ENCODE measurements at places on chromosomes 1 and 21.

GRCh38 chr1:67939186-67939743, 106.0 kb upstream of the GNG12 start:
- no peak for DNase-seq

- no peak for DNase-seq
These were observed 367.3 kb downstream of the SMYD3 start for GRCh38 chr1:246139745-246140182.

DNA sequence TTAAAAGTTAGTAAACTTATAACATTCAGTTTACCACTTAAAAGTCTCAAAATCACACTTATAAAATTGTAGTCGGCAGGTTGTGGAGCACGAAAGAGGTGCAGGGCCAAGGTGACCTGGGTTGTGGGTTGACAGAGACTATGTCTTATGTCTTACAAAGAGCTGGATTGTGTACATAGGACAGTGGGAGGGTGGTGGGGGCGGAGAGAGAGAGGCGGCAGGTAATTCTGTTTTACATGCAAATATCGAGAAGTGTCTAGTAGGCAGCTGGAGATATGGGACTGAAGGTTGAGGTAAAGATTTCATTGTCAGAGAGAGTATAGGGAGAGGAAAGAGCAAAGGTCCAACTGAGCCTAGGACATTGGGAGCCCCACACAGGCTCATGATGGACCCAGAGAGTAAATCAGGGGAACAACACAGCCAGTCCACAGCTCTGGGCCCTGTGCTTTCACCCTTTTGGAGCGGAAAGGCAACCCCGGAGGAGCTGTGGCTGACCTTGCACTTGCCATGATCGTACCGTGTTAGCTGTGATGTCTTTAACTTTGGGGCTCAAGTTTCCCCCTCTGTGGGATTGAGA, 28.1 kb upstream of the ZBTB18 start:
- DNase-seq = no peak

DNA sequence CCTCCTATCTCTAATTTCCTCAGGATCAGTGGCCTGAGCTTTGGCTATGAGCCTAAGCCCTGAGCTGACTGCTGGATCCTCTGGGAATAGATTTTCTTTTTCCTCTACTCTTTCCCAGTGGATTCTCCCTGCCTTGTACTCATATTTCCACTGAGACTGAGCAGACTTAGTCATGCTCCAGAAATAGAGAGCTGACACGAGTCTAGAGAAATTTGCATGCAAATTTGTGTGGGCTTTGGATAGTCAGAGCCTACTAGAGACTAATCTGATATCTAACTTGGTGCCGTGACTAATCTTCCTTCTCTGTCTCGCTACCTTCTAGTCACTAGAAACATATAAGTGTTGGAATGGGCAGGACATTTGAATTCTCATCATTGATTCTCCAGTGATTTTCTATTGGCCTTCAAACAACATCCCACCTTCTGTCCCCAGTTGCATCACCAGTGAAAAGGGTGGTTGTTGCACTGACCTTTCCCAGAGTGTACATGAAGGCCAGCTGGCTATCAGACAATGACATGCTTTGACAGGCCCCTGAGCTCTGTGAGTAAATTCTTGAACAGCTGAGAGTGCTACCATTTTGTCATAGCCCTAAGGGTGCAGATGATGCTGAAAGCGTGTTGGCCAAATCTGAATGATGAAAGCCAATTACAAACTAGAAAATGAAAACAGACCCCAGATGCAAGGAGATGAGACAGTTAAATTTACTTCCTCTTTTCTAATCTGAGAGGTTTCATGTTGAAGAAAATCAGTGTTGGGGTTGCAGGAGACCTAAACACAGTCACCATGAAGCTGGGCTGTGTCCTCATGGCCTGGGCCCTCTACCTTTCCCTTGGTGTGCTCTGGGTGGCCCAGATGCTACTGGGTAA, at the start of gene FCRLA:
Gene FCRLA (plus strand): TSS at position 748 of the 866 bp plus-strand sequence. CDS start 36 bp downstream, at position 784.
- DNase-seq = no peak

GRCh38 chr1:21552715-21553114, 43.5 kb downstream of the ALPL start:
- no peak for DNase-seq

DNA sequence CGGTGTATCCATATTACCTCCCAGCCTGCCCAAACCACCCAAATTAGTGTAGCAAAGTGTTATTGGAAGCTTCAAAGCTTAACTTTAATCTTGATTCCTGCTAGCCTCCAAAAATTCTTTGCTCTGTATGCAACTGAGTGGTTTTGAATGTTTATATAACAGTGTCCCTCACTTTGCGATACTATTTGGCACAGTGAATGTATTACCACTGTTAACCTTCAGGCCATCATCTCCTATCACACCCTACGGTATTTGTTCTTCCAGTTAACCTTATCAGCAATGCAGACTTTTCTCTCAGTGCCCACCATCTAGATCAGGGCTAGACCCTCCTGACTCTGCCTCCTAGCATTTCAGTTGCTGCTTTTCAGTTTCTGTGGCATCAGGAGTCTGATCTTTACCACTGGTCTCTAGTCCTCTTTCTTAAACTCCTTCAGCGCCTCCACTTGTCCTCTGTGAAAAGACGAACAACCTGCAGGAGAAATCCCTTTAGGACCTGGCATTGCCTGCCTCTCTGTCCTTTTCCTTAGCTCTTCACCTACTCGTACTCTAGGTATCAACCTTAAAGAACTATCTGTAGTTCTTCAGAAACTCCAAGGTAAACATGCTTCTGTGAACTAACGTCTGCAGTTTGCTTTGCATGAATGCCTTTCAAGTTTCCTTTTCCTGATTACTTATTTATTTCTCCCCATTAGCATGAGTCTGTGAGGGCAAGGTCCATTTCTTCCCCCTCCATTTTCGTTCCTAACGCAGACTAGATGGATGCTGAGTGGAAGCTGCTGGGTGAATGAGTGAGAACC, 71.7 kb downstream of the SNX7 start:
- no peak for DNase-seq

DNA sequence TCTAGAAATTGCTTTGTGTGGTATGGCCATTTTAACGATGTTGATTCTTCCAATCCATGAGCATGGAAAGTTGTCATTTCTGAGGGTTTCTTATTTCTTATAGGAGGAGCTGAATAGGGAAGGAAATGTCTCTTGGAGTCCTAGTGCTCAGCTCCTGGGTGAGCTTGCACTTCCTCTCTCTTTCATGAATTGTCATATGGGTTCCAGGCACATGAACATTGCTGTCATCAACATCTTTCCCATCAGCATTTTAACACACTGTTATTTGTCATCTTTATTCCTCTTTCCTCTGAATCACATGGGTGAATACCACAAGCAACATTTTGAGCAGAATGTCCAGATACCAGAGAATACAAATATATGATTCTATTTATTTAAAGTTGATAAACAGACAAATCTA, 23.4 kb downstream of the SLAMF6 start:
- DNase-seq = no peak

- no peak for DNase-seq
These were observed 81.6 kb upstream of the ACTL8 start for GRCh38 chr1:17673329-17674072.

DNA sequence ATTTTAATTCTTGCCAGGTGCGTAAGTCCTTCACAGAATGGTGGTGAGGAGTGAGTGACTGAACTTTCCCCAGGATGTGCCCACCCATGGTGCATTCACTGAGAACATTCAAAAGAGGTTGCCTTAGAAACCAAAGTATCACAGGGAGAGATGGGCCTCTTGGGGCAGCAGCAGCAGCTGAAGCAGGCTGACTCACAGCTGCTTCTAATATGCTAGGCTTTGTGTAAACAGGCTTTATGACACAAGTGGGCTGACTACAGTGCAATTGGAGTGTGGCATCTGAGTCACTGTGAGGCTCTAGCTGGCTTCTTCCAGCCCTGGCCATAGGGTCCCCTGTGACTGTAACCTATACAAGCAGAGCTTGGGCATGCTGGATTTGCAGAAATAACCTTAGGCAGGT, 12.6 kb downstream of the PIGP start:
- DNase-seq = no peak

DNA sequence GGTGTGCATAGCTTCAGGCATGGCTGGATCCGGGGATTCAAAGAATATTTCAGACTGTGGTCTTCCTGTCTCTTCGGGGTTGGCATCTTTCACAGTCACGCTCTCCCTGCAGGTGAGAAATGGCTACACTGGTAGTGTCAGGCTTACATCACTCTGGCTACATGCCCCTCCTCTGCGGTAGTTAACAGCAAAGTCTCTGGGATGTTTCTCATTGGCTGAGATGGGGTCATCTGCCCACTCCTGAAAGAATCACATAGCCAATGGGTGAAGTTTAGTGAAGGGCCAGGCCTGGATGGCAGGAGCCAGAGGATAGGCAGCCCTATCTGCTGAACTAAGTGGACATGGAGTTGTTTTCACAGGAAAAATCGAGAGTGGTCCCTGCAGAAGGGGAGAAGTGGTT, 356.5 kb downstream of the MATN1 start:
- no peak for DNase-seq

DNA sequence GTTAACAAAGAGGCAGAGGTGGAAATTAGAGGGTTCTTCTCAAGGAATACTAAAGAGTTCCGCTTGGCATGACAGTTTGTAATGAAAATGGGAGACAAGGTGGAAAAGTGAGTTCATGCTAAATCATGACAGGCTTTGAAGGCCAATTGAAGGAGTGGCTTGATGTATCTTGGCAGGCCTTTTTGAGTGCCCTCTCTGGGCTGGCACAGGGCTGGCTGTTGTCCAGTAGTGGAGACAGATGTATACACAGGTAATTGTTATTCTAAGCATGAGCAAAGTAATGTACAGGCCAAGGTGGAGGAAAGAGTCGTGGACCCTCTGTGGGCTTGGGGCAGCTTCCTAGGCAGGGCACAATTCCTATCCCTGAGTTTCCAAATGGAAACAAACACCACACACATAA, 196.7 kb upstream of the GALNT2 start:
- DNase-seq = no peak

DNA sequence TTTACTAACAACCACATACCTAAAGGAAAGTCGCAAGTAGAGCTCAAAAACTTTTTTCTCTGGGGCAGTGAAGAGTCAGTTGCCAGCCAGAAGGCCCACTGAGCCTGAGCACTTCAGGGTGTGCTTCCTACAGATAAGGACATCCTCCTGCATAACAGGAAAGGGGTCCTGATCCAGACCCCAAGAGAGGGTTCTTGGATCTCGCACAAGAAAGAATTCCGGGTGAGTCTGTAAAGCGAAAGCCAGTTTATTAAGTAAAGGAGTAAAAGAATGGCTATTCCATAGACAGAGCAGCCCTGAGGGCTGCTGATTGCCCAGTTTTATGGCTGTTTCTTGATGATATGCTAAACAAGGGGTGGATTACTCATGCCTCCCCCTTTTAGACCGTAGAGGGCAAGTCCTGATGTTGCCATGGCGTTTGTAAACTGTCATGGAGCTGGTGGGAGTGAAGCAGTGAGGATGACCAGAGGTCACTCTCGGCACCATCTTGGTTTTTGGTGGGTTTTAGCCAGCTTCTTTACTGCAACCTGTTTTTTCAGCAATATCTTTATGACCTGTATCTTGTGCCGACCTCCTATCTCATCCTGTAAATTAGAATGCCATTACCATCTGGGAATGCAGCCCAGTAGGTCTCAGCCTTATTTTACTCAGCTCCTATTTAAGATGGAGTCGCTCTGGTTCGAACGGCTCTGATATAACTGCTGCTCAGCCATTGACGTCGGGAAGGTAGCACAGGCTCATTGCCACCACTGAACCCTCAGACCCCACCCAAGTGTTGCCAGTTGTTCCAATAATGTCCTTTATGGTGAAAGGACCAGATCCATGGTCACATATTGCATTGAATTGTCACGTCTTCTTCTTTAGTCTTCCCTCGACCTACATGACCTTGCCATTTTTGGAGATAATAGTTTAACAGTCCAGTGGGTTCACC, 96.6 kb upstream of the ERRFI1 start:
- DNase-seq = no peak

- DNase-seq = no peak
These were observed 135.4 kb downstream of the PLXNA2 start for GRCh38 chr1:208108646-208109330.

- DNase-seq = no peak
These were observed 262.8 kb downstream of the AKT3 start for GRCh38 chr1:243587285-243587684.

- no peak for DNase-seq
These were observed 135.7 kb downstream of the ROR1 start for GRCh38 chr1:63909526-63909925.

DNA sequence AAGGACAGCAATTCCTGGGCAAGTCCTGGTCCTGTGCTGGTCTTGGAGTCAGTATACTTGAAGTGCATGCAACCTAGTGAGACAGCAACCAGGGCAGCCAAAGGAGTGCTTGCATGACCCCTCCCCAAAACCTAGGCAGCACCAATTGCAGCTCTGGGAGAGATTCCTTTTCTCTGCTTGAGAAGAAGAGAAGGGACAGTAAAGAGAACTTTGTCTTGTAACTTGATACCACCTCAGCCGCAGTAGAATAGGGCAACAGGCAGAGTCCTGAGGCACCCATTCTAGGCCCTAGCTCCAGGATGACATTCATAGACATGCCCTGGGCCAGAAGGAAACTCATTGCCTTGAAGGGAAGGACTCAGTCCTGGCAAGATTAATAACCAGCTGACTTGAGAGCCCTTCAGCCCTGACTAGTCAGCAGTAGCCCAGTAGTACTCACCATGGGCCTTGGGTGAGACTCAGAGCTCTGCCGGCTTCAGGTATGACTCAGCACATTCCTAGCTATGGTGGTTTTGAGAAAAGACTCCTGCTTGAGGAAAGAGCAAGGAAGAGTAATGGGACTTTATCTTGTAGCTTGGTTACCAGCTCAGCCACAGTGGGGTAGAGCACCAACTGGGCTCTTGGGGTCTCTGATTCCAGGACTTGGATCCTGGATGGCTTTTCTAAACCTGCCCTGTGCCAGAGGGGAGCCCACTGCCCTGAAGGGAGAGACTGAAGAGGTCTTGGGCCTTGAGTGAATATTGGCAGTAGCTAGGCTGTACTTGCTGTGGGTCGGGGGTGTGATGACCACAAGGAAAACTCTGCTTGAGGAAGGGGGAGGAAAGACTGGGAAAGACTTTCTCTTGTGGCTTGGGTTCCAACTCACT, 51.7 kb upstream of the ACADM start:
- peak; percentile 60 for DNase-seq

GRCh38 chr1:222792744-222793143, 22.1 kb upstream of the DISP1 start:
- DNase-seq = no peak

GRCh38 chr1:42979036-42979430, 20.4 kb upstream of the SLC2A1 start:
- DNase-seq = no peak

DNA sequence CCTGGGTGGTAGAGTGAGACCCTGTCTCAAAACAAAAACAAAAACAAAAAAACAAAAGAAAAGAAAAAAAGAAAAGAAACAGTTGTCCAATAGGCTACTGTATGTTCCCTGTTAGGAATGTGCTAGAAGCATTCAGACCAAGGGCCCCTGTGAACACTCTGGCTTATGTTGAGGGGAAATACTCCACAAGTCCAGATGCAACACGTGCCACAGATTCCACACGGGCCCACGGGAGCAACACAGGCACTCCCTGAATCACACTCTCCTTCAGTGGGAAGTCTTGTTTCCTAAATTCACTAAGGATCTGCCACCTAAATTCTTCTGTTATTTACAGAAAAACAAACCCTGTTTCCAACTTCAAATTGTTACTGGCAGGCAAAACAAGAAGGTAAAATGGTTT, 291.1 kb downstream of the PCP4 start:
- DNase-seq = no peak

GRCh38 chr1:149916193-149916897, 1.3 kb downstream of the SV2A start:
- no peak for DNase-seq
